Nucleus accumbens (tissue), 56 donors: ENCODE measurements at places on chromosomes 1 and 21.
A peak's percentile ranks its signal among the peaks of the same experiment; 100 is the strongest.

DNA sequence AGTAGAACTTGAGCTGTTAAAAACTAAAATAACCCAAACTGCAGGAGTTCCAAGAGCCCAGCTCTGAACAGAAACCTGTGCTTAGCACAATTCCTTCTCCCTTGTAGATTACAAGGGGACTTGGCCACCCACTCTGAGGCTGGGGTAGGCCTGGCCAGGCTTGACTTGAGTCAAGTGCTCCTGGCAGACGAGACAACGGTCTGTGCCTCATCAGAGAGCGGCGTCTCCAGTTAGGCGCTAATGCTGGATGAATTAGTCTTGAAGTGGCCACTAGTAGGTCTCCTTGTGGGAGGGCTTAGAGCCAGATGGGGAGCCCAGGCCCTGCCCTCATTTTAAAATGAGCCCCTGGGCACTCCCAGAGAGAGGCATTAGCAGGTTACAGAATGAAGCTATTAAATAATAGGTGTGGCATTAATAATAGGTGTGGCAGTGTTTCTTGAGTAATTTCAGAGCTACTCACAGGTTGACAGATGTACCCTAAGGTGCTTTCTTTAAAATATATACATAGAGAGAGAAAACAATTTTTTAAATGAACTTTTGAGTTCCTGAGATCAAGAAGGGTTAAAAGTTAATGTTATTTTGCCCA, 1.1 kb downstream of the EEIG2 start:
- peak; percentile 6 for DNase-seq

- no peak for DNase-seq
These were observed 18.7 kb downstream of the C1orf198 start for GRCh38 chr1:230849451-230850224.

- peak; percentile 58 for DNase-seq
These were observed 34.1 kb upstream of the BTG2 start for GRCh38 chr1:203271018-203271743.

GRCh38 chr1:114345930-114346479, 165.0 kb downstream of the TRIM33 start:
- no peak for DNase-seq

DNA sequence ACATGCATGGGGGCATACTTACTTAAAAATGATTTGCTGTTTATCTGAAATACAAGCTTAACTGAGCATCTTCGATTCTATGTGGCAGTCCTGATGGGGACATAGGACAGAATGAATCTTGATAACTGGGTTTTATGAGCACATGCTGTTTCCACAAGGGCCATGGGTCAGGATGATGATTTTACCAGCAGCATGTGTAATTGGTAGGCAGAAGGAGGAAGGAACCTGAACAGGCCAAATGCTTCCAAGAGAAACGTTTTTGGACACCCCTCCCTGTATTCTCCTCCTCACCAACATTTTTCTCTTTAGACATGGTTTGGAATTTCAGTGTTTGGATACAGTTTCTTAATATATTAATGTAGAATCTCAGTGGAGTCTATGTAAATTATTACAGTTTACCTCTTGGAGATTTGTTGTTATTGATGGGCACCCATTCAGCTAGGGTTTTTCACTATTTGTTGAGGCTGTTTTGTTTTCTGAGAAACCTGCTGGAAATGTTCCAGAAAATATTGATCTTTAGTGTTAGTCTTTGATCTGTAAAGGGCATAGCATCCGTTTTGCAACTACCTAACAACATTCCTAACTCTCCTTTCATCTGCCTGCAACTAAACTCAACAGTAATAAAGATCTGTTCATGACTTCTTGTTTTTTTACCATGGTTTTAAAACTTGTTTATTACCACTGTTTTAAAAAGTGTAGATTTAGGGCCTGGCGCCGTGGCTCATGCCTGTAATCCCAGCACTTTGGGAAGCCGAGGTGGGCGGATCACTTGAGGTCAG, 42.0 kb downstream of the TBCE start:
- DNase-seq, result no peak

DNA sequence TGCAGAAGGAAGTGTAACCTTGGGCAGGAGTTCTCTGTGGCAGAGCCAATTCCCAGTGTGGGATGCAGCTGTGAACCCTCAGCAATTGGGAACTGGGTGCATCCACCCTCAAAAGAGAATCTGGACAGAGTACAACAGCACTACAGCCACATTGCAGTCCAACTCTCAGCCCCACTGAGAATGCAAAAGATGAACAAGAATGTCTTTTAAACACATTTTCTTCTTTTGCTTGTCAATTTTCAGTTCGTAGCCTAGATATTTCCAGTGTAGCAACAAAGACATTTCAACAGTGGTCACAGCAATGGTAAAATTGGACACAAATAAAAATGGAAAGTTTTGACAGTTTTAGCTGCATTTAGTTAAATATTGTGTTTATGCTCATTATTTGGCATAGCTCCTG, 114.0 kb upstream of the APP start:
- no peak for DNase-seq

- peak; percentile 40 for DNase-seq
These were observed 5.8 kb downstream of the PFKL start for GRCh38 chr21:44305691-44306090.

DNA sequence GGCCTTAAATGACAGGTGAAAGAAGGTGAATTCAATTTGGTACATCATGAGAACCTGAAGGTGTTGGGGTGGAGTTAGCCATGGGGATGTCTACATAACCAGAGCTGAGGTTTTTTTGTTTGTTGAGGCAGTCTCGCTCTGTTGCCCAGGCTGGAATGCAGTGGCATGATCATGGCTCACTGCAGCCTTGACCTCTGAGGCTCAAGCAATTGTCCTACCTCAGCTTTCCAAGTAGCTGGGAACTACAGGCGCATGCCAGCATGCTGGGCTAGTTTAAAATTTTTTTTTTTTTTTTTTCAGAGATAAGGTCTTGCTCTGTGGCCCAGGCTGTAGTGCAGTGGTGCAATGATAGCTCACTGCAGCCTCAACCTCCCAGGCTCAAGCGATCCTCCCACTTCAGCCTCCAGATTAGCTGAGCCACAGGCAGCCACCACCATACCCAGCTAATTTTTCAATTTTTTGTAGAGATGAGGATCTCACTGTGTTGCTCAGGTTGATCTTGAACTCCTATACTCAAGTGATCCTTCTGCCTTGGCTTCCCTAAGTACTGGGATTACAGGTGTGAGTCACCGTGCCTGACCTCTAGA, 1.9 kb upstream of the MPZ start:
- no peak for DNase-seq

DNA sequence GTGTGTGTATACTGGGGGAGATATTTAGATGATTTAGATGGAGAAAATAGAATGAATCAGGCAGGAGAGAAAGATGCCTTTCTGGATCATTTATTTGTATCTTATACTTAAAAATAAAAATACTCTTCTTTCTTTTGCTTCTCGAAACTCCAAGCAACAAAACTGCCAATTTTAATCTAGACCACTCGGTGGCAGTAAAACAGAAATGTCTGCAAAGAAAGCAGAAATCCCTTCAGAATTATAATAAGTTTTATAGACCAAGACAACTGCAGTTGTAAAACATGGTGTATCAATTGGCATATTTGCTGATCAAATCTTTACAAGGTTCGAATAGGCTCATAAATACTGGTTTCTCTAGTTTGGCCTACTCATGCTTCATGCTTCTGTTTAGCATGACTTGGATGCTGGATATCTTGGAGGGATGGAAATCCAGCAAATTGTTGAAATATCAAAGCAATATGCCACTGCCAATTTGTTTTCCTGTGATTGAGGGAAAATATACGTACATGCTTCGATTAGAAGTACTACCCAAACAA, 15.1 kb upstream of the C1orf87 start:
- DNase-seq, result no peak

- no peak for DNase-seq
These were observed 187.0 kb downstream of the FASLG start for GRCh38 chr1:172845865-172846264.

GRCh38 chr1:53326598-53327181, 1.2 kb downstream of the LRP8 start:
- no peak for DNase-seq

GRCh38 chr1:202888221-202888530, 773 bp downstream of the RABIF start:
- DNase-seq, result no peak

- no peak for DNase-seq
These were observed 11.1 kb upstream of the CHI3L1 start for GRCh38 chr1:203197625-203198024.

- DNase-seq, result no peak
These were observed 30.7 kb downstream of the PPP2R5A start for GRCh38 chr1:212315907-212316306.

- no peak for DNase-seq
These were observed 272.2 kb downstream of the PAPPA2 start for GRCh38 chr1:176735201-176735600.

- no peak for DNase-seq
These were observed 1158.6 kb downstream of the PLA2G4A start for GRCh38 chr1:187987236-187987776.
